ENCODE measurements at places on chromosomes 6 and 20.

DNA sequence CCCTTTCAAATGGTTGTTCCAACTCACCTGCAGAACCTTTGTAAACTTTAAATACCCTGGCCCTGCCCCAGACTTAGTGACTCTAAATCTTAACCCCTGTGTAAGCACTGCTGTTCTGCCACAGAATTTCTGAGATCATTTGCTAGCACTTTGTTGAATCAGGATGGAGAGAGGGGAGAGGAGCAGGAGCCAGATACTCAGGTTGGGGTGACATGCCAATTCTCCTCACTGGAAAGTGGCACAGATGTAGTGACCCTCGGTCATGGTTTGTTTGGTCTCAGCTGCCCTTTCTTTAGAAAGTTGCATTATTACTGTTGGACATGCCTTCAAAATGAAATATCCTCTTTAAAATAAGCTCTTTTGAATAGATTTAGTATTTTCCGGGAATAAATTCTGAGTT lies 168.0 kb downstream of the ZFAND3 start:
- no peaks in the 10 kb centered on the region for H3K27me3 ChIP-seq
- no peak overlapping the region for H3K27ac ChIP-seq
- H3K4me3 ChIP-seq = no peak overlapping the region
- H3K4me1 ChIP-seq = no peaks in the 10 kb centered on the region
- no peaks in the 10 kb centered on the region for H3K36me3 ChIP-seq

- no peak overlapping the region for H3K4me3 ChIP-seq
- H3K27me3 ChIP-seq = no peaks in the 10 kb centered on the region
- H3K36me3 ChIP-seq = no peaks in the 10 kb centered on the region
- no peak overlapping the region for H3K27ac ChIP-seq
Measured at GRCh38 chr20:47586649-47587294, 85.1 kb downstream of the NCOA3 start.

DNA sequence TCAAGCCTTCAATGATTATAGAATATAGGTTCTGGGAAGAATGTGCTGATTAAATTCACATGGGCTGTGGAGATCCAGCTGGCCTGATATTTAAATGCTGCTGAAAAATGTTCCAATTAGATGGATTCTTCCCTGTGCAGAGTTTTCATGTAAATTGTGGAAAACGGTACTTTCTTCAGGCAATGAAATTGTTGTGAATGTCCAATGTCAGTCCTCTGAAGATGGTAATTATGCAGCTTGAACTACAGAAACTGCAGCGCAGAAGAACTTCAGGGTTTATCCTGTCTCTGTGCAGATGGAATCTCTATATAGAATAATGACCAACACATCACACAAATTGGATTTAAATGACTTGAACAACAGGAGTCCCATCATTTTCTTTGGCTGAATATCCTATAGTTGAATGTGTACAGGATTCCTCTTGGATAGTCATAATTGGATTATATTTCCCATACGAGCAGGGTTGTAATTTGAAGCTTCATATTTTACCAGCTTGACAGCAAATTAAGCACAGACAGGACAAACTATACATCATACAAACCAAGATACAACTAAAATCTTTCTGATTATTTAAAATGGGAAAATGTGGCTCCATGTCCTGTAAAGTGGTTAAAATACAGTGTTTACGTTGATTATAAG lies 82.3 kb downstream of the CAP2 start:
- H3K27me3 ChIP-seq = no peaks in the 10 kb centered on the region
- H3K27ac ChIP-seq = no peak overlapping the region
- no peak for DNase-seq
- H3K4me3 ChIP-seq = no peak overlapping the region
- H3K36me3 ChIP-seq = no peaks in the 10 kb centered on the region
- H3K4me1 ChIP-seq = no peaks in the 10 kb centered on the region

GRCh38 chr20:62818592-62819493 lies 2.0 kb downstream of the COL9A3 start:
- H3K27ac ChIP-seq = no peak overlapping the region
- H3K4me3 ChIP-seq = no peak overlapping the region
- peaks cover 18% of the 10 kb centered on the region for H3K4me1 ChIP-seq
- H3K36me3 ChIP-seq = no peaks in the 10 kb centered on the region

Measured in endothelial cell of umbilical vein (primary cell).